ENCODE measurements at places on chromosomes 6 and 20.

GRCh38 chr6:45047573-45047972, 280.6 kb upstream of the RUNX2 start:
- no peak for DNase-seq

- no peak for DNase-seq
Observed at GRCh38 chr6:63683071-63683603, 47.5 kb downstream of the PHF3 start.

DNA sequence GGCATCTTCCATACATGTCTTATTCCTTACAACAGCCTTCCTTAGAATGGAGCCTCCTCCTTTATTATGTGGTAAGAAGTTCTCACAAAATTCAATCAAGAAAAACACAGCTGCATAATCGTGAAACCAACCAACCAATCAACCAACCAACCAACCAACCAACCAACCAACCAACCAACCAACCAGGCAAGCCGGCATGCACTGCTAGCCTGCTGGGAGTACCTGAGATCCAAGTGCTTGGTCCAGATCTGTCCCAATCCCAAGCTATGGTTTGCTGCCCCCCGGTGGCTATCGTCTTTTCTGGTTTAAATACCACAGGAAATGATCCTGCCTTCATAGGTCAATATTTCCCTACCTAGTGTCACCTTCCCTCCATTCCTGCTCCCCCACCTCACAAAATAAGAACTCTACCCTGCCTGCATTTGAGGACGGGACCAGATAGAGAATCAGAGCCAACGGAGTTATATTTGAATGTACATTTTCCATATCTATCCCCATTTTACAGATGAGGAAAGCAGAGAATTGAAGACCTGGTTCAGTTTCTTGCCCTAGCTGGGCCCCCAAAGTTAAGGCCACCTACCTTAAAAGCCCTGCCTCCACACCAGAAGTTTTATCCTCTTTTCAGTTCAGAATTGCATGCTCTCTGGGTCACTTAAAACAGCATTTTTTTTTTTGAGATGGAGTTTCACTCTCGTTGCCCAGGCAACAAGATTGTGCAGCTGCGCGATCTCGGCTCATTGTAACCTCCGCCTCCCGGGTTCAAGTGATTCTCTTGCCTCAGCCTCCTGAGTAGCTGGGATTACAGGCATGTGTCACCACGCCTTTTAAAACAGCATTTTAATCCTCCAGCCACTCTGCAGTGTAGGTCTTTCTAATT, 27.1 kb downstream of the RAB44 start:
- DNase-seq, result peak; percentile 30

- DNase-seq, result no peak
Observed at GRCh38 chr6:30006170-30007131, 54.6 kb upstream of the POLR1H start.

DNA sequence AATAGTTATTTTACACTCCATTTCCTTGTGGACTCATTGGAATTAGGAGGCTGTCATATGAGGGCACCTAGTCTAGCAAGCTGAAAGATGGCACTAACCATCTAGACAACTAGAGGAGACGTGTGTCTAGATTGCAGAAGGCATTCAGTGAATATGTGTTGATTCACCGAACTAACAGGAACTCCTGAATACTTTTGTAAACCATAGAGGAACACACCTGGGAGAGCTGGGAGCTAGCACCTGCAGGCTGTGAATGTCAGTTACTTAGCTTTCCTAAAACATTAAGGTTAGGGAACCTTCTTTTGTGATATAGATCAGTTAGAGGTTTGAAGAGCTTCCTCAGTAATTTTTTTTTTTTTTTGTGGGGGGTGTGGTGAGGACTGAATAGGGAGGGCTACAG, 7.7 kb downstream of the OPN5 start:
- DNase-seq, result peak; percentile 23

DNA sequence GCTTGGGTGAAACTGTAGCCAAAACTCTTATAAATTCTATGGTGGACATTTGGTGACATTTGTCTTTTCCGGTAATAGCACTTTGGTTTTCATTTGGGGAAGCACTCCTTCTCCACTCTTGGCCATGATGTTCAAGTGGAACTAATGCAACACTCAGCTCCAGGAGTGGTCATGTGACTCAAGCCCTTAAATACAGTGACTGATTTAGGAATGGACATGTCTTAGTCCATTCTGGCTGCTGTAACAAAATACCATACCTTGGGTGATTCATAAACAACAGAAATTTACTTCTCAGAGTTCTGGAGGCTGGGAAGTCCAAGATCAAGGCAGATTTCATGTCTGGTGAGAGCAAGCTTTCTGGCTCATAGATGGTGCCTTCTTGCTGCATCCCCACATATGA, 10.8 kb upstream of the FKBP1A start:
- DNase-seq, result no peak

- no peak for DNase-seq
Observed at GRCh38 chr6:121614115-121614514, 178.7 kb downstream of the GJA1 start.

DNA sequence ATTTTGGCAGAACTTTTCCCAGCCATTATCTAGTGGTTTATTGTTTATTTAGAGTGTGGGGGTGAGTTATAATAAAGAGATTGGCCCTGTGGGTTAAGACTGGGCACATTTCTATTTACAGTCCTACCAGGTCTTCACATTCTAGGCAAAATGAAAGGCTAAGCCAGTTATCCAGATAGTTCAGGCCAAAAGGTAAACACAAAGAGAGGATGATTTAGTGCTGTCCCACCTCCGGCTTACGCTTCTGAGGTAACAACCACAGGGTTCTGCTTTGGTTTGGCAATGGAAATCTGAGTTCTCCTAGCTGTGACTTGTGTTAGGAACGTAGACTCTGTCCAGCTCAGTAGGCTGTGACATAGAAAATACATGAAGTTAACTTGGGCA, 50.3 kb upstream of the PTPRK start:
- no peak for DNase-seq

- DNase-seq, result peak; percentile 51
Observed at GRCh38 chr6:97422171-97422570, 139.2 kb upstream of the MMS22L start.

DNA sequence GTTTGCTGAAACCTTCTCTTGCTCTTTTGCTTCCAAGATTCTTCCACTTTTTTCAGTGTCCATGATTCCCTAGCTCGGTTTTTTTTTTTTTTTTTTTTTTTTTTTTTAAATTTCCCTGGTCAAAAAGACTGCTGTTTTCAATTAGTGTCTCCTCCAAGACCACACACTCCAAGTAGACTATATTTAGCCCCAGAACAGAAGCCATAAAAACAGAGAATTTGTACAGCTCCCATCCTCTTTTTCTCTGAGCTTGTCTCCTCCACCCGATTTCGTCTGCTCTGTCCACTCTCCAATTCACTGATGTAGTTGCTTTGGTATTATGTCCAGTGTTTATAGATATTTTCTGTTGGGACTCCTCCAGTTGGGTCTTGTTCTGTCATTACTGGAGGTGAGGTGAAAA, 37.6 kb downstream of the RSPH3 start:
- DNase-seq, result no peak

- DNase-seq, result no peak
Observed at GRCh38 chr6:151288712-151289398, 49.1 kb downstream of the AKAP12 start.

DNA sequence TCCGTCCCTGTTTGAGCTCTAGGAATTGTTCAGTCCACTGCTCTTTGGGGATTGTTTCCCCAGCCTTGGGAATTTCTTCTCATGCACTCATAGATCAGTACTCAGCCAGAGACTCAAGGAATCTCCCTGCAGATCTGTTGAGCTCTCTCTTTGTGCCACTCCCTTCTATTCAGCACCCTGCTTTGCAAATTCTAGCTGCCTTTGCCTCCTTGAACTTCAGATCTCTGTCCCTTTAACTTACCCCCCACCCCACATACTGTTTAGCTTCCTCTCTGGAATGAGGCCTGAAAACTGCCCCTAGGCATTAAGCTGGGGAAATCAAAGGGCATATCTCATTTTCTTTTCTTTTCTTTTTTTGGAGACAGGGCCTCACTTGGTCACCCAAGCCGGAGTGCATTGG, 30.5 kb downstream of the QRSL1 start:
- DNase-seq, result peak; percentile 52

- peak; percentile 84 for DNase-seq
Observed at GRCh38 chr20:52105442-52106422, 85.8 kb downstream of the ZFP64 start.
